ENCODE measurements at places on chromosomes 5 and 9. TPM values are rescaled to one million over a fixed set of nuclear protein-coding genes. Genes with fewer than 3 reads are reported as not detected.

DNA sequence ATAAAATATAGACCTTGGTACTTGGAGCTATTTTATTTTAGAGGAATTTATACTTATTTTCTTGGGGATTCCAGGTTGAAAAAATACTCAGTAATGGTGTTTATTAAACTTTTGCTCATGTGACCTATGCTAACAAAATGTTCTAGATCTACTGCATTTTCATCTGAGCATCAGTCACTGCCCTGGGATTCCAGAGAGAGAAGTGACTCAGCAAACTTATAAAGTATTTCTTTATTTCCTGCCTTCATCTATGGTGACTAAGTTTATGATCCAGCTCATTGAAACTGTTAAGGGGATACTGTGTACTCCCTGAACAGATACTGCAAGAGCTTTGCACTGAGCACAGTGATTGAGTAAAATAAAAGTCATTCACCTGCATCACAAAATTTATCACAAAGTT, 298.5 kb upstream of the CDH18 start:
- peak; percentile 86 for DNase-seq

GRCh38 chr9:129552064-129552463, 68.8 kb downstream of the C9orf50 start:
- DNase-seq, result no peak

DNA sequence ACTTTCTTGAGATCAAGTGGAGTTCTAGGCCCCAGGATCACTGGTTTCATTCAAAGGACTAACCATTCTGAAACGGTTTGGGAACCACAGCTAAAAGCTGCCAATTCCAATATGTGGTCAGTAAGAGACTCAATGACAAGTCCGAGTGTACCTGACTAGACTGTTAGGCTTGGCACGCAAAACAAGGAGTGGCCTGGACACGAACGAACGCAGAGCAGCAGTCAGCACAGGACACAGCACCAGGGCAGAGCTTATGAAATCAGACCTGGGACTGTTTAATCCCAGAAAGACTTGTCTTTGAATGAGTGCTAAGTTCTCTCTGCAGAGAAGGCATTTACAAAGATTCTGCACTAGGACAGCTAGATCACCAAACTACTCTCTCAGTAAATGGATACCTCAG, 213.8 kb downstream of the GAPVD1 start:
- no peak for DNase-seq

- DNase-seq, result peak; percentile 70
Observed at GRCh38 chr5:137234973-137235943, 263.9 kb downstream of the SPOCK1 start.

GRCh38 chr5:94618029-94618492, 343 bp downstream of the KIAA0825 start:
- peak; percentile 70 for DNase-seq

DNA sequence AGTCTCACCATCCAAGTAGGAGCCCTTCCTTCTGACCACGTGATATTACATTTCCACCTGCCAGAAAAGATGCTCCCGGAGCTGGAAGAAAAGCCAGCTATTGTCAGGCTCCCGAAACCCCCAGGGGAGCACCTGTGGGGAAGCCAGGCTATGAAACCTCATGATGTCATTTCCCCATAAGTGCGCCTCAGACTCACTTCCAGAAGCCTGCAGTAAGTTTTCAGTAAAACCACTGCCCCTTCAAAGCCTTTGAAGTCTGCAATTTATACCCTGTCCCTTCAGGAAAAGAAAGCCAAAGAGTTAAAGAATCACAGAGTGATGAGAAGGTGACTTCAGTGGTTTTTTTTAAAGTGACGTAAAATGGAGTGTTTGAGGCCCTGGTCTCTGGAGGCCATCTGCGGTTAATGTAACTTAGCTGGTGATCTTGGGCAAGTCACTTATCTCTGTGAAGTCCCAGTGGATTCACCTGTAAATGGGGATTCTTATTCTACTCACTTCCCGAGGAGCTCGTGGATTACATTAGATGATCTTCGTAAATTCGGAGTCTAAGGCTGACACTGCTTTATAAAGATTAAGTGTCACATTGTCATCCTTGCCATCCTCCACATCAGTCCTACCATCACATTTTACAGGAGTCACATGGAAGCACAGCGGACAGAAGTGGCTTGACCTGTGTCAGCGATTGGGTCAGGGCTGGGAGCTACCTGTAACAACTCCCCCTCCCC, 2.6 kb upstream of the SEMA6A start:
- no peak for DNase-seq

GRCh38 chr9:88775037-88775471, 216.2 kb upstream of the S1PR3 start:
- peak; percentile 39 for DNase-seq

GRCh38 chr5:173832386-173832785, 55.8 kb upstream of the CPEB4 start:
- DNase-seq, result no peak

GRCh38 chr9:136614372-136614922, 48.3 kb upstream of the EGFL7 start:
- peak; percentile 64 for DNase-seq

GRCh38 chr5:55421074-55421529, 113.3 kb downstream of the MTREX start:
- DNase-seq, result no peak

DNA sequence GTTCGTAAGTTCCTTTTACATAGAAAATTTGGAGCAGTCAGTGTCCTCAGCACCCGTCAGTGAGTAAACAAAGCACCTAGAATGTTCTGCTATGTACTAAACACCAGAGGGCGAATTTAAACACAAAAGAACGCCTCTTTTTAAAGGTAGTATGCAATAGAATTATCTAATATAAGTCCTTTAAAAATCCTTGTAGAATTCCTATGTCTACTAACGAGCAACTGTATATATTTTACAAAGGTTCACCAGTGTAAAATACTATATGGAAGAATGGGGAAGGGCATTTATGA, 499 bp upstream of the TMEM232 start:
- DNase-seq, result no peak

DNA sequence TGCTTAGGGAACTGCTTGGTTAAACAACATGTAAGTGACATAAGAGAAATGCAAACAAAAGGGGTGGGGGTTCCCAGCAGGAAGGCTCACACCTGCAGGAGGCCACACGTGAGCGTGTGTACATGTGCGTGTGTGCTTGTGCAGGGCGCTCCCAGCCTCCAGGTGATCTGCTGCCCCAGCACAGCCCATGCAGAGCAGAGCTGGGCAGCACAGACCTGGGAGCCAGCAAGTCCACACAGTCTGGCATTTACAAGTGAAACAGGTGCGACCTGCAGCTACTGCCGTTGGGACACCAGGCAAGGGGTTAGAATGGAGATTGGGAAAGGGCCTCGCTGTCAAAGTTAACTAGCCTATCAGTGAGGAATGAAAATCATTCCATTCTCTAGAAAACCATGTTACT, 41.8 kb downstream of the GRAMD2B start:
- no peak for DNase-seq

DNA sequence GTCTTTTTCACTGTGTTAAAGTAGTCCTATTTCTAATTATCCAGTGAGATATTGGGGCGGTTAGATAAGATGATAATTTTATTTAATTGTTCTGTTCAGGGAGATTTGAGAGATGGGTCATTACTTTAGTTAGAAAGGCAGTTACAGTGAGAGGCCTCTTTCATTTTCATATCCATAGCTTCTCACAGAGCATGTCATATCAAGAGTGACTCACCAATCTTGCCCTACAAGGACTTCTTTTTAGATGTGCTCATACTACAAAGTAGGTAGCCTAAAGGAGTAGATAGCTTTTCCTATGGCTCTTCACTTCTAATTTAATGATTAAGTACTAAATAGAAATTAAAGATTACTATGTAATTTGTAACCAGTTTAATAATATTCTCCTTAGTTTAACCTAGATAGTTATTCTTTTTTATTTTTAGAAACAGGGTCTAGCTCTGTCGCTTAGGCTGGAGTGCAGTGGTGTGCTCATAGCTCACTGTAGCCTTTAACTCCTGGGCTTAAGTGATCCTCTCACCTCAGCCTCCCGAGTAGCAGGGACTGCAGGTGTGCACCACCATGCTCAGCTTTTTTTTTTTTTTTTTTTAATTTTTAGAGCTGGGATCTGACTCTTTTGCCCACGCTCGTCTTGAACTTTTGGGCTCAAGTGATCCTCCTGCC, 71.0 kb downstream of the FER start:
- peak; percentile 55 for DNase-seq

GRCh38 chr9:36328798-36329411, 70.7 kb upstream of the GNE start:
- peak; percentile 67 for DNase-seq

GRCh38 chr9:16344343-16344742, 526.1 kb downstream of the BNC2 start:
- peak; percentile 96 for DNase-seq

DNA sequence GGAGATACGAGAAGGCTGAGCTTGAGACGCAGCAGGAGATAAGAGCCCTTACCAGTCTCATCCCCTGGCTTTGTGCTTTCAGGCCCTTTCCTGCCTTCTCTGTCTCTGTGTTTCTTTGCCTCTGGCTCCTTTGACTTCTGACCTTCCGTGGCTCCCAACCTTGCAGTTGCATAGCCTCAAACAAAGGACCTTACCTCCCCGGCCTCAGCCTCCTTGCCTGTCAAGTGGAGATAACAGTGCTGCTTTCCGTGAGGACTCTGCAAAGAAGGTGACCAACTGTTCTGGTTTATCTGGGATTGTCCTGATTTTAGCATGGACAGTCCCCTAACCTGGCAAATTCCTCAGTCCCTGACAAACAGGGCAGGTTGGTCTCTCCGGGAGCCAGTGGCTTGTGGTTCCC, 287.8 kb upstream of the MVB12B start:
- DNase-seq, result no peak

DNA sequence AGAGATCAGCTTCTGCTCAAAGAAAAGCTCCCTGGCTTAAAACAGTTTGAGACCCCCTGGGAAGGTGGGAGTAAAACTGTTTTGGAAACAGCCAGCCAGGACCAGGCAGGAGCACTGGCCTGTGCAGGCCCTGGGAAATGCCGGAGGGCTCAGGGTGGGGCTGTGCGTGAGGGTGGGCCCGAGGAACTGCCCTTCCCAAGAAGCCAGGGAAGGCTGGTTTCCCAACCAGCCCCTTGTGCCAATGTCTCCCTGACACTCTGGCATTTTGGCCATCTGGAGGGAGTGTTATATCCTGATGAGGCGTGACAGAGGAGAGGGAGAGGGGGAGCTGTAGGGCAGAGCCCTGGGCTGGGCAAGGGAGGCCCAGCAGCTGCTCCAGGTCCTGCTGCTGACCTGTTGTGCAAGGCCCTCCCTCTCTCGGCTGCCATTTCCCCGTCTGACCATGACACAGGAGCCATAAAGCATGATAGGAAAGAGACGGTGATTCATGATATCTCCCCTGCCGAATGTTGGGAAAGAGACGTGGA, 16.1 kb downstream of the OLFML2A start:
- DNase-seq, result no peak

The PCDHB4 gene
- not detected for total RNA-seq

The BARX1 gene
- not detected for total RNA-seq

The PIP5KL1 gene
- total RNA-seq, result 0.73 TPM

The SLC6A7 gene
- total RNA-seq, result 0.03 TPM

The SLC25A2 gene
- total RNA-seq, result not detected

The EXD3 gene
- total RNA-seq, result 4.7 TPM

The DAPK1 gene
- 0.10 TPM for total RNA-seq

All from HT1080 (cell line).